Stimulated activated CD8-positive, alpha-beta memory T cell treated with anti-CD3 and anti-CD28 coated beads, Interleukin-15, amount 100 ng/mL, for 4 hours (primary cell): ENCODE measurements at places on chromosomes 16 and 17.
A peak's percentile ranks its signal among the peaks of the same experiment; 100 is the strongest.

GRCh38 chr17:54117452-54117851, 294.7 kb downstream of the KIF2B start:
- no peak for DNase-seq

DNA sequence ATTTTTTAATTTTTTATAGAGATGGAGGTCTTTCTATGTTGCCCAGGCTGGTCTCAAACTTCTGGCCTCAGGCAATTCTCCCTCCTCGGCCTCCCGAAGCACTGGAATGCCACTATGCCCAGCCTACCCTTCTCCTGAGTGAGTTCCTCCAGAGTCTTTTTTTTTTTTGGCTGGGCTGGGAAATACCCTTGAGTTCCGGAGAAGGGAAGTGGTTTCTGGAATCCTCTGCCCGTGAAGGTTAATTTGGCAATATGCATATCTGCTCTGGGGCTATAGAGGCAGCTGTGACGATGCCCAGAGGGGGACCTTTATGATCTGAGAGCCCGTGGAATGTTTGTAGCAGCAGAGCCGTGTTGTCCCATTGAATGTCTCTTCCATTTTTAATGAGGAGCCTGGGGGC, 217.5 kb downstream of the RBFOX1 start:
- no peak for DNase-seq

- DNase-seq: no peak
Measured at GRCh38 chr17:79651761-79652160, 40.9 kb upstream of the RBFOX3 start.

DNA sequence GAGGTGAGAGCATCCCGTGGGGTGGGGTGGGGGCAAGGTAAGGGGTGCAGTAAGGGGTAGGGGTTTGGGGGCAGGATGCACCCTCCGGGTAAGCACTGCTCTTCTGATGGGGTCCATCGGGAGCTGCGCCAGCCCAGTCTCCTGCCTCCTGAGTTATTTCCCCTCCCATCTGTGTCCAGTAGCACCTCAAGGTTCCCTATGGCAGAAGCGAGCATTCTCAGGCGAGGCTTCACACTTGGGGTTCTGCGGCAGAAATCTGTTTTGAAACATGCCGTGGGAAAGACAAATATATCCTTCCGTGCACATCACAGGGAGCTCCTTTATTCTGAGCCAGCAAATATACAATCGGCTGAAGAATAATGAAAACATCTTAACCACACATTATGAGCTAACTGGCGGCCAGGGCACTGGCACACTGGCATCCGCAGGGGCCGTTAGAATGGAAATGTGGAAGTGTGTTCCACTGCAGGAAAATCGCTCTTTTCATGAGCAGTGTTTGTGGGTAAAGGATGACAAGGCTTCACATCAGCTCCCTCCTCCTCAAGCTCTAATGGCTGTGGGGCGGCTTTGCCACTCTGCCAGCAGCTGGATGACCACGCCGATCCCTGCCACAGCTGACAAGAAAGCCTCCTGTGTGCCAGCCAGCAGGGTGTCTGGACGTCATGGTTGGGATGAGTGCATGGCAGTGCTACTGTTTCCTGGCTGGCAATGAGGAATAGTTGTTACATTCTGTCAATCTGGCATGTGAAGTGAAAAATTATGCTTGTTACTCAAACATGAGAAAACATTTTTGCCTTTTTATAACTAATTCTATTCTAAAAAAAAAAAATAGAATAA, 20.0 kb downstream of the MTHFSD start:
- no peak for DNase-seq

GRCh38 chr17:58318627-58319172, 9.9 kb downstream of the TSPOAP1 start:
- DNase-seq: no peak

- no peak for DNase-seq
Measured at GRCh38 chr16:15521758-15522509, 87.5 kb downstream of the BMERB1 start.

- DNase-seq: no peak
Measured at GRCh38 chr16:8572919-8573724, 17.2 kb downstream of the TMEM114 start.

DNA sequence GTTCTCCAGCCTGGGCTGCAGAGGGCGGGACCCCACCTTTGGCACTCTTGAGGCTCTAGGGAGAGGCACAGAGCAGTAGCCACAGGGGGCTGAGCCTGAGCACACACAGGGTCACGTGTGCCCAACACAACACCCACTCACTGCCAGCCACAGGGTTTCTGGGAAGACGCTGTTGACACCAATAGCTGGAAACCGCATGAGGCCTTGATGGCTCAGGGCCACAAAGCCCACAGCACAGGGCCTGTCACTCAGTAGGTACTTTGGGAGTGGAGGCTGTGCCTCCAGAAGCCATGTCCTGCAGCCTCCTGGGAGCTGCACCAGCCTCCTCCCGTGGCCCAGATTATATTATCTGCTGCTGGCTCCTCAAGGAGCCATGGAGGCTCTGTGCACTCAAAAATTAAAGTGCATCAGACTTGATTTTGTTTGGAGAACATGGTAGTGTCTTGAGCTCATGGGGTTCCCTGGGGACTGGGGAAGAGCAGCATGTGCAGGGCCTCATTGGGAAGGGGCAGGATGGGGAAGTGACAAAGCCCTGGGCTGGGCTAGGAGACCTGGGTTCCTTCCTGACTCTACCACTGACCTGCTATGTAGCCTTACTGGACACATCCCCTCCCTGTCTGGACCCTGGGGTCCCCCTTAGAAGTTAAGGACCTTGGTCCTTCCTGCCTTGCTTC, 12.5 kb upstream of the SREBF1 start:
- DNase-seq: peak; percentile 67

DNA sequence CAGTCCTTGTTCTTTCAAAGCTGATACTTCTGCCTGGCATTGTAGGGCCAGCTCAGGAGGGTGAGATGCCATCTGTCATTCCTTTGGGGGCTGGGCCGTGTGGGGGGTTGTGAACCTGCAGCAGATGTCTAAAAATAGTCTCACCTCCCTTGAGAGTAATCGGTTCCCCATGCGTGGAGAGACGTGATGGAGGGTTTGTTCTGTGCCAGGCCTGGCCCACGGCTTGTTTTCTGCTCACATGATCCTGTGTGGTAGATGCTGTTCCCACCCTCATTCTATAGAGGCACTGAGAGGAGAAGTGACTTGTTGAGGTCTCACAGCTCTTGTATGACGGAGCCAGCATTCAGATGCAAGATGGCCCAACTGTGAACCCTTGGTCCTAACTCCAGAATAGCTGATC, 4.6 kb downstream of the IRF8 start:
- DNase-seq: no peak

GRCh38 chr16:491220-491919, 36.1 kb upstream of the CAPN15 start:
- DNase-seq: no peak

DNA sequence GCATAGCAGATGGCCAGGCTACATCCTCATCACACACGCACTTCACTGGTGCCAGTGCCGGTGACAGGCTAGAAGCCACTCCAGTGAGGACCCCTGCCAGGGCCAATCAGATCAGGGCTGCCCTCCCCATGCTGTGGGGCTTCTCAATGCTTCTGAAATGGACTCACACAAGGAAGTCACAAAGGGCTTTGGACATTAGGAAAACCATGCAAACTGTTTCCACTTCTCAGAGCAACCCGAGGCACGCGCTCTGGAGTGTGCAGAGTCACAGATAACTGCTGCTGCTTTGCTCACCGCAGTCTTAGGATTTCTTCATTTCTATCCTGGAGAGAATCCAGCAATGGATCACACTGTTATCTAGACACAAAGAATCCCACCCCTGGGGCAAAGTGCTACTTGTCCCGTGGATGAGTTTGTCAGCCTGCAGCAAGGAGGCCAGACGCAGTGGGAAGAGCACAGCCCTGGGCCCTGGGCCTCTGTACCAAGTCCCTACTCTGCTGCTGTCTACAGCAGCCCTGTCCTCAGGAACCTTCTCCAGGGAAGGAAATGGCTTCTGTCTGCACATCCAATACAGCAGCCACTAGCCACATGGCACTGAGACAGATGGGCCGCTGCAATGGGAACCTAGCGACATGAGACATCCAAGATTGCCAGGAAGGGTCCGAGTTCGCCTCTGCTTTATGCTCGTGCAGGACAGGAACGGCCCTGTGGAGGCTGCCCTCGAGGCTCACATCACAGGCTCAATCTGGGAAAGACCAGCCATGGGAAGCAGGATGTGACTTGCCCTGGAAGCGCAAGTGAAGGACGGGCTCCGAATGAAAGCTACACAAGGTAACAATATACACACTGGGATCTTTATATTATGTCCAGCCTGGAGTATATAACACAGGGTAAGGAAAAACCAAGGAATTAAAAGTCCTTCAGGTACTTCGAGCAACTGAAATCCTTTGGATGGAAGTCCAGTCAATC, 169.3 kb downstream of the ZFHX3 start:
- DNase-seq: no peak

- no peak for DNase-seq
Measured at GRCh38 chr17:4648741-4649140, 7.3 kb upstream of the ALOX15 start.

DNA sequence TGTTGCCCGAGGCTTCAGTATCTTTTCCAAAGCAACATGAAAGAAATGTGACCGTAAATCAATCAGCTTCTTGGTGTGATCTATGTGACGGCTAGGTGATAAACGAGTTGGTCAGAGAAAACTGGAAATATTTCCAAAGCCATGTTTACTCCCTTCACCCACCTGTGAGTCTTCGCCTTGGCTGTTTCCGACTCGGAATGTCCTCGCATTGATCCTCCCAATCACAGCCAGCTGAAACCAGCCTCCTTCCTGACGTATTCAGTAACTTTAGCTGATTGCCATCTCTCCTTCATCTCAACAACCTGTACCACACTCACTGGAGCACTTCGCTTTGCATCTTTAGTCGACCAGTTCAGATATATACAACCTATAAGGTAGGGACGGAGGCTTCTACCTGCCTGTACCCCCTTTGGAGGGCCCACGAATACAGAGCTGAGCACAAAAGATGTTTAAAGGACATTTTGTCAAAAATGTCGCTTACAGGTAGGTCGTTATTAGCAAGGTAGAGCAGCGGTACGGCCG, 705 bp downstream of the KRABD2 start:
- DNase-seq: no peak

DNA sequence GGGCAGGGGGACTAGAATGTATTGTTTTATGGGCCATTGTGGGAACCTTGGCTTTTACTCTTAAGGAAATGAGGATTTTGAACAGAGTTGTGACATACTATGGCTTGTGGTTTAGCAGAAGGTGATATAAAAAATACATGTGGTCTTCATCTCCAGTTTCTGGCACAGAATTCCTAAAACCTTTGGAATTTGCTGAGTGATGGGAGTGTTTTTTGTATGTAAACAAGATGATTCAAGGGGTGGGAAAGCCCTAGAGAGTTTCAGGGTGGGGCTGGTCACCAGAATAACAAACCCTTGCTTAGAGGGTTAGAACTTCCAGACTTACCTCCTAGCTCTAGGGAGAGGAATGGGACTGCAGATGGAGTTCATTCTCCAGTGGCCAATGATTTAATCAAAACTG, 316.1 kb downstream of the PHKB start:
- no peak for DNase-seq

DNA sequence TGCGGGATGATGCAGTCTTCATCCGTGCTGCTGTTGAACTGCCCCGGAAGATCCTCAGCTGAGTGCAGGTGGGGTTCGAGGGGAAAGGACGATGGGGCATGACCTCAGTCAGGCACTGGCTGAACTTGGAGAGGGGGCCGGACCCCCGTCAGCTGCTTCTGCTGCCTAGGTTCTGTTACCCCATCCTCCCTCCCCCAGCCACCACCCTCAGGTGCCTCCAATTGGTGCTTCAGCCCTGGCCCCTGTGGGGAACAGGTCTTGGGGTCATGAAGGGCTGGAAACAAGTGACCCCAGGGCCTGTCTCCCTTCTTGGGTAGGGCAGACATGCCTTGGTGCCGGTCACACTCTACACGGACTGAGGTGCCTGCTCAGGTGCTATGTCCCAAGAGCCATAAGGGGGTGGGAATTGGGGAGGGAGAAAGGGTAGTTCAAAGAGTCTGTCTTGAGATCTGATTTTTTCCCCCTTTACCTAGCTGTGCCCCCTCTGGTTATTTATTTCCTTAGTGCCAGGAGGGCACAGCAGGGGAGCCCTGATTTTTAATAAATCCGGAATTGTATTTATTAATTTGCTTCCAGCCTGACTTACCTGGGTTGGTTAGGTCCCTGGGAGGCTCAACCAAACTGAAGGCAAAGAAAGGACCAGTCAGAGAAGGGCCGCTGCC, 5.8 kb downstream of the TRAF4 start:
- DNase-seq: no peak

- no peak for DNase-seq
Measured at GRCh38 chr17:79220201-79220712, 145.6 kb downstream of the ENGASE start.

DNA sequence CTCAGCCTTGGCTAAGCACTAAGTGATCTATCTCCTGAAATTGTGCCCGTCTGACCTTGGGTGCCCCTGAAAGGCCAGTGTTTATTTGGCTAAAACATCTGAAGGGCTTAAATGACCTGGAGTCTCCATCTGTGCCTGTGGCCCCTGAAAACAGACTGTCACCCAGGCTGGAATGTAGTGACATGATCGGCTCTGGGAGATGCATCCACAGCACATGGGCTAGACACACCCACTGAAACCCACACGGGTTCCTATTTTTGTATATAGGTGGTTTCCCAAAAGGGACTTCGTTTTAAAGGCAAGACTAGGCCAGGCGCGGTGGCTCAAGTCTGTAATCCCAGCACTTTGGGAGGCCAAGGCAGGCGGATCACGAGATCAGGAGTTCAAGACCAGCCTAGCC, 13.5 kb downstream of the CEP295NL start:
- no peak for DNase-seq

DNA sequence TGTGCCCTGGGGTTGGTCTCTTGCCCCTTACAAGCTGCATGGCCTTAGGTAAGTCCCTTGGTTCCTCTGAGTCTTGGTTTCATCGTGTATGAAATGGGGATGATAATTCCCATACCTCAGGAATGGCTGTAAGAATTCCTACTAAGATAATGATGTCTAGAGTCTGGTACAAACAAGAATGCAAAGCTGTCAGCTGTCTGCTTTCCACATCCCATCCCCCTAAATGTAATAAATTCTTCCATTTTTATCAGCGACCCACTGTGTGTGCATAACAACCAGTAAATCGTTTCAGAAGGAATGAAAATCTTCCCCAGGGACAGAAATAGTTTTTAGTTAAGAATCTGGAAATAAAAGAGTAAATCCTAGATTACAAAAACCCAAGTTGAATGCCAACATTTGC, 95.4 kb downstream of the CPPED1 start:
- no peak for DNase-seq

- no peak for DNase-seq
Measured at GRCh38 chr16:500709-501108, 26.8 kb upstream of the CAPN15 start.

- no peak for DNase-seq
Measured at GRCh38 chr16:4071686-4072561, 44.3 kb downstream of the ADCY9 start.
